ENCODE measurements at places on chromosomes 11 and 22.

DNA sequence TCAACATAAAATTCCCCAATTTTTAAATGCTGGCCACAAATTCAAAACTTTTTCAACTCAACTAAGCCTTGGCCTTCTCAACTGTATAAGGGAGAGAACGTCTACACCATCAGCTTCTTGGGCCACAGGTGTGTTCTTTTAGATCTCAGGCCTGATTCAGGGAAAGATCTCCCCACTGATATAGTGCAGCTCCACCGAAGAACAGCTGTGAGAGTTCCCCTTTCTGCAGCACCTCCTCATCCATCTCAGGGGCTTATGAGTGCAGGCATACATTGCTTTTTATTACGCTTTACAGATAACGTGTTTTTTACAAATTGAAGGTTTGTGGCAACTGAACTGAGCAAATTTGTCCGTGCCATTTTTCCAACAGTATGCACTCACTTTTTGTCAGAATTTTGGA lies 8.0 kb upstream of the CD82 start:
- DNase-seq = no peak

- DNase-seq = no peak
These were observed 10.6 kb downstream of the C11orf58 start for GRCh38 chr11:16749092-16749491.

- no peak for DNase-seq
These were observed 1353.3 kb downstream of the FAM181B start for GRCh38 chr11:81380395-81380794.

- DNase-seq = peak; percentile 67
These were observed 14.8 kb downstream of the CHKA start for GRCh38 chr11:68106165-68106940.

Measured in cerebellar cortex (tissue), 1 donor.